ENCODE measurements at places on chromosomes 5 and 9.

DNA sequence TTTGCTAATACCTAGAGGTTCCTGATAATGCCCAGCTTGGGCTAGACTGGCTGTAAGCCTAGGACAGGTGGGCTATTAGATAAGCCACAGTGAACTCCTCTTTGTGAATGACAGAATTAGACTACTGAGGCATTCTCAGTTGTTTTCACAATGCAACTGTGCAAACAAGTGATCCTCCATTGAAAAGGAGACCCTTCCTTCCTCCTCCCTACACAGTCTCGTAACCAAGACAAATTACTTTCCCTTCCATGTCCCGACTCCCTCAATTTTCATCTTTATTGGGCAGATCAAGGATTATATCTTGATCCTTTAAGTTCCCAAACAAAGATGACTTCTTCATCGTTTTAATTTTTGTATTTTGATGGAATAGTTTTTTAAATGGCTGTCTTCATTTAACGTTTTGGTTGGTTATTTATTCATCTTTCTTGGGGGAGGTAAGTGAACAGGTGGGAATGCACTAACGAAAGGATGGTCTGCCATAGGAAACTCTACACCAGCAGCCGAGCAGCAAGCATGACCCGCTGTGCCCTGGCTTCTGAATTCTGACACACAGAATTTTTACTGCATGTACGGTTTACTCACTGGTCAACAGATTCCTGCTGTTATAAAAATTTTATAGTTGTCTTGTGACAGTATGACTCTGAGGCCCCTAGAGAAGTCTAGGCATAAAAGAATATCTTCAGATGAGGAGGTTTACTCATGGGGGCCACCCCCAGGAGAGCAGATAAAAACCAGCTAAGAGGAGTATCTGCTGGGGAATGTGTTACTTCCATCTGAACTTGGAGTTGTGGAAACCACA, 137.5 kb upstream of the TUT7 start:
- no peak for DNase-seq

DNA sequence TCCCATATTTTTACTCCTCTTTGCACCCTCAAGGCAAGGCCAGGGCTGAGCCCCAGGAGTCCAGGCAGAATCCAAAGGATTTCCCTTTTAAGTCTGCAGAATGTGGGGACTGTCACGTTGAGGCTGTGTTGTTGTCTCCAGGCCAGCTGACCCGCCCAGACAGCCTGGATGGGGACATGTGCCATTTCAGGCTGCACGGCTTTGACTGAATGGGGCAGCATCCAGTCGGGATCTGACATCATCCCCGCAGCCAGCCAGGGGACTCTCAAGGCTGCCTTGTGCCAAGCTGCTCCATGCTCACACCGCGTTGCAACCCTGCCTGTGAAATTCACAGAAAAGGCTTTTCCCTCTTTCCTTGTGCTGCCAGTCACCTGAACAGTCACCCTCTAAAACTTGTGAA, 2.2 kb upstream of the ZNF366 start:
- DNase-seq = no peak

GRCh38 chr9:131255676-131256197, 20.6 kb downstream of the FAM78A start:
- DNase-seq = no peak

- DNase-seq = no peak
These were observed 5.4 kb upstream of the SH3PXD2B start for GRCh38 chr5:172459783-172460165.

DNA sequence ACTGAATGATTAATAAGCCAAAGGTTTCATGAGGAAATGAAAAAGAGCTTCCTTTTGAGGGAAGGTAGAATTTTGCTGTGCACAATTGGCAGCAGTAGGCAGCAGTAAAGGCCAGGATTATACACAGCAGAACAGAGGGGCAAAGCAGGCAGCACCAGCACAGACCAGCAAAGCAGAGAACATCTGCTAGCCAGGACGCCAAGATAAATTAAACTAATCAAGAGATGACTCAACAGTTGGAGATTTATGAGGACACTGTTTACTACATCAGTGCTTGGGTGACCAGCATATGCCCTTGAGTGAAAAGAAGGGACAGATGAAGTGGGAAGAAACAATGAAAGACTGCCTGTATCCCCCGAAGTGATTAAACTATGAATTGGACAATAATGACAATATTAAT, 871.4 kb upstream of the CDH10 start:
- no peak for DNase-seq

DNA sequence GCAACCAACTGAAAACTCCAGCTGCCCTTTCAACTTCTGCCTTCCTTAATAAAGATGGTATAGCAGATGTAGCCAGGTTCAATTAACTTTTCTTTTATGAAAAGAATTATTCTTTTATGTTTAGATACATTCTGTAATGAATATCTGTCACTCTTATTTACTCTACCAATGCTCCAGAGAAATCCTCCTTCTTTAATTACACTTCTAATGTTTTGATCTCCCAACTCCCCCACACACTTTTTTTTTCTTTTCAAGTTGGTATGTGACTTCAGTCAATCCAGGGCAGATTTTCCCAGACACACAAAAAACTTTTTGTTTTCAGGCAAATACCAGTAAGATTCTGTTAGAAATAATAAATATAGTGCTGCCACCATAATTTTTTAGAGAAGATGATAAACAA, 1000.0 kb upstream of the DMAC1 start:
- DNase-seq = no peak

DNA sequence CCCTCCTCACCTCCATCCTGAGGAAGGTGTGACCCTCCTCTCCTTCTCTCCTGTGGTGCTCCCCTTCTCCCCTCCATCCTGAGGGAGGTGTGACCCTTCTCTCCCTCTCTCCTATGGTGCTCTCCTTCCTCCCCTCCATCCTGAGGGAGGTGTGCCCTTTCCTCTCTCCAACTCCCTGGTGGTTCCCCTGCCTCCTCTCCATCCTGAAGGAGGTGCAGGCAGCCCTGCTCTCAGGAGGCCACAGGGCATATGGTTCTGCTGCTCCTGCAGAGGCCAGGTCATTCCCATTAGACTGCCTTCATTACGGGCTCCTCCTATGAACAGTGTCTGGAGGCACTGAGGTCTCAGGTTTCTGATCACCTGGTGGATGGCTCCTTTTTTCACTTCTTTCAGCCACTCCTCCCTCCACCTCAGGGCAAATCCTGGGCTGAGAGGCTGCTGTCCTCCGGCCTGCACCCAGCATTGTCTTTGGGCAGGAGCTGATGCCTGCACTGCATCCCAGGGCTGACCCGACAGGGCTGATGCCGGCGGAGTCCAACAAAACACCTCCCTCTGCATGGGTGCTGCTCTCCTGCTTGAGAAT, 197.1 kb downstream of the MED10 start:
- DNase-seq = no peak

- no peak for DNase-seq
These were observed 11.4 kb downstream of the FOXE1 start for GRCh38 chr9:97864396-97864795.

DNA sequence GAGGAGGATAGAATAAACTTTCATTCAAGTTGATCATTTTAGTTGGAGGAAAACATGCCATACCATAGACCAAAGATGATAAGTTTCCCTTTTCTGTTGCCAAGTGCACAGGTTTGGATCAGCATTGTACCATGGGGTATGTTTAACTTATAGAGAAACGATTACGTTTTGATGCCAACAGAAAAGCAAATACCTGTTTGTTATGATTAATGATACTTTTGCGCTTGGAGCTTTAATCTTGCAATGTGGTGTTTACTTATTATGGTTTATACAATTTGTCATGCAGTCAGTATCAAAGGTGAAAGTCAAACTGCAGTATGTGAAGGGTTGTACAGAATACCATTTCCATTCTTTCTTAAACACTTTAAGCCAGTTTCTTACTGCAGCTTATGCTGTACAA, 13.2 kb upstream of the ARHGEF28 start:
- DNase-seq = no peak

DNA sequence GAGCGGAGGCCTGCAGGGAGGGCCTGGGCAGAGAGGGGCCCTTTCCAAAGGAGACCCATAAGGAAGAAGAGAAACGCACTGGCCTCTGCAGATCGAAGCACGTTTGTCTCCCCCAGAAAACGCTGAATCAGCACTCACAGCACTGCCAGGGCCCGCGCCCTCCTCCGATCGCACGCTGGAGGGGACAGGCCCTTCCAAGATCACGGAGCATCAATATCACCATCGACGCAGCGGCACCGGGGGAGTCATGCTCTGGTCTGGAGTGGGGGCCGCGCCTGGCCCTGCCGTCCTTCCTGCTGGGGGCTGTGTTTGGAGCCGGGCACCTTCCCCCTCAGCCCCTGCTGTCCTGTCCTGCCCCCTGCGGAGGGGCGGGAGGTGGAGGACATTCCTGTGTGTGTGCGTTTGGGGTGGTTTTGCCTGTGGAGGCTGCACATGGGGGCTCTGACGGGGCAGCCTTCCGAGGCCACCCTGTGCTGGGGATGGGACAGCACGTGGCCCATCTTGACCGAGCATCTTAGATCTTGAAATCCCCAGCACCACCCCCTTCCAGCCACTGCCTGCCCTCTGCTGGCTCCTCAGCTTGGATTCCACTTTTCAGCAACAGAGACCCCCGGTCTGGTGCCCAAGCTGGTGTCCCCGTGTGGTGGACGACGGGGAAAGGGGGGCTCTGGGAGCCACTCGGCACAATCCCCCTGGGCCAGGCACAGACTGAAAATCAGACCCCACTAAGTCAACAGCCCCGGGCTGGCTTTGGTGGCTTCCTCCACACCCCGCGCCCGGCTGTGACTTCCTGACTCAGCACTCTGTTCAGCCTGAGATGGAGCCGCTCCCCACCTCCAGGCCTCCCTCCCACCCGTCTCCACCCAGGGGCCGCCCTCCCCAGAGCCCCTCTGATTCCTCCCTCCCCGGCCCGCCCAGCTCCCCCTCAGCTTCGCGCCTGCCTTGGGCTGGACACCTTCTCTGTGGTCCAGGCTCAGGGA, 8.3 kb downstream of the TMEM250 start:
- DNase-seq = no peak

GRCh38 chr9:124808246-124808956, 31.5 kb downstream of the OLFML2A start:
- DNase-seq = no peak

DNA sequence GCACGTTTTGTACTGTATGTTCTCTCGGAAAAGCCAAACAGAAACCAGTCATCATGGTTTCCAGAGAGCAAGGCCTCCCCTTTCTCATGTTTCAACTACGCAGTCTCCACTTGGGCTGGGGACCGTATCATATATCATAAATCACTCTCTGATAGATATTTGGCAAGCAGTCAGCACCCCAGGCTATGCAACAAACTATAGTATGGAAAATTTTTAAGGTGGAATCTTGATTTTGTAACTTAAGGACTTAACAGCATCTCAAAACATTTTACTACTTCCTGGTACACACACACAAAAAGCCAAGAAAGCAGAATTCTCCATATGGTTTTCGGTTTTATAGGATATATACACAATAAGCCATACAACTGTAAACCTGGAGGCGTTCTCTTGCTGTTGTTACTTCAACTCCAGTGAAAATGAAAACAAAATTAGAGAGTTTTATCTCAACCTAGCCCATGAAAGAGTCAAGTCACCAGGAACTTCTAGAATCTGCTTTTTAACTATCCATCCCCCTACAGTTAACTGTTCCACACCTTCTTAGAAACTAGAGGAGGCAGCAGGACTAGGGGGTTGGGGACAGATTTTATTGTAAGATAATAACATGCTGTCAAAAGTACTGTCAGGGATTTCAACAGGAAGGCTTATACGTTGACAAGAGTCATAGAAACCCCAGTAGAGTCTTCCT, 283.4 kb downstream of the NFIB start:
- no peak for DNase-seq

GRCh38 chr9:77987081-77987656, 44.4 kb downstream of the GNAQ start:
- DNase-seq = no peak

GRCh38 chr5:96648593-96648992, 13.6 kb upstream of the CAST start:
- DNase-seq = peak; percentile 54

GRCh38 chr9:106893088-106893487, 30.1 kb downstream of the ZNF462 start:
- DNase-seq = no peak

GRCh38 chr9:87199278-87199677, 252.0 kb upstream of the GAS1 start:
- DNase-seq = no peak

DNA sequence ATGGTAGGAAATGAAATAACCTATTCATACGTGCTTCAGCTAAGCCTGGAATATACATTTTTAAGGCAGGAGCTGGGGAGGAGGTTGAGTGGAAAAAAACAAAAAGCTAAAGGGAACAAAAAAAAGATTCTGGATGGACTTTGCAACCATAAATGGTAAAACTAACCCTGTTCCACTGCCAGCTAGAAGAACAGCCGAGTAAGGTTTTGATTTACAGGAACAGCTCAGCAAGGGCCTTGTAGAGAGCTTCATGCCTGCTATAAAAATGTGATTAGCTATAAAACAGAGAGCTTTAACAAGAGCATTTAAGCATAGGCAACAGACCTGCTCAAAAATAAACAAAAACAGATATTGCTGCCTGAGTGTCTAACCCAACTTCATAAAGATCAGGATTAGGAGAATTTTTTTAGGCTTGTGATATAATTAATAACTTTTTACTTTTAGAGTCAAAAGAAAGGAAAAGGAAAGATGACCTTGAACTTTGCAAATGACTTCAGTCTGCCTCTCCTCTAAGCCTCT, 194.8 kb downstream of the FBXL7 start:
- DNase-seq = no peak

- DNase-seq = no peak
These were observed 6.1 kb downstream of the REEP2 start for GRCh38 chr5:138444774-138445546.

DNA sequence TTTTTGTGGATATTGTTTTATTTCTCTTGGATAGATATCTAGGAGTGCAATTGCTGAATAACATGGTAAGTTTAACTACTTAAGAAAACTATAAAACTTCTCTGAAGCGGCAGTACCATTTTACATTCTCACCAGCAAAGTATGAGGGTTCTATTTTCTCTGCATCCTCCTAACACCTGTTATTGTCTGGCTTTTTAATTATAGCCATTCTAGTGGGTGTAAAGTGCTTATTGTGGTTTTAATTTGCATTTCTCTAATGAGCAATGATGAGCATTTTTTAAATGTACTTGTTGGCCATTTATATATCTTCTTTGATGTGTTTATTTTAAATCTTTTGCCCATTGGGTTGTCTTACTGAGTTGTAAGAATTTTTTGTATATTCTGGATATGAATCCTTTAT, 28.7 kb downstream of the SMIM32 start:
- no peak for DNase-seq

DNA sequence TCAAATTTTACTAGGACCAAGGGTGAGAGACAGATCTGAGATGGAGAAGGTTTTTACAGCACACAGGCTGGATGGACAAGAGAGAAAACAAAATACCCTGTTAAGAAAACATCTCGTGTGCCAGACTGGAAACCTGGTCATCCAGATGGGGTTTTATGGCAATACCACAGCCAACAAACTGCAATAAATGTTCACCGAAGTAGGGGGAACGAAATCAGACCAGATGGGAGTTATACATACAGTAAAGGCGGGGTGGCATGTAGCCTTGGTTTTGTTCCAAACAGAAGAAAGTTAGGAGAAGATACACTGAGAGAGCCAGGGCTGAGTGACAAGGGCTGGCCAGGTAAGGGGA, 63.3 kb downstream of the DCP2 start:
- DNase-seq = no peak

- DNase-seq = peak; percentile 4
These were observed 227.5 kb downstream of the CACNA1B start for GRCh38 chr9:138105123-138105415.

- no peak for DNase-seq
These were observed 102.9 kb downstream of the C9orf152 start for GRCh38 chr9:110105107-110105506.

- peak; percentile 94 for DNase-seq
These were observed 122.8 kb downstream of the TMEM161B start for GRCh38 chr5:88145611-88146467.

GRCh38 chr9:123771690-123772089, 158.2 kb downstream of the DENND1A start:
- DNase-seq = no peak

- peak; percentile 59 for DNase-seq
These were observed 30.4 kb upstream of the LTC4S start for GRCh38 chr5:179763215-179763945.
